Left lung (tissue), 14 donors: ENCODE measurements at places on chromosomes 4 and X. TPM values are rescaled to one million over a fixed set of nuclear protein-coding genes. Genes with fewer than 3 reads are reported as not detected.

- DNase-seq = no peak
These were observed 3.2 kb upstream of the KLF8 start for GRCh38 chrX:56228914-56229313.

- no peak for DNase-seq
These were observed 5.6 kb downstream of the PCDH10 start for GRCh38 chr4:133154725-133155124.

Gene PROM1
- not detected for total RNA-seq

Gene PHKA2
- total RNA-seq = 30.2 TPM

Gene SSX3
- not detected for total RNA-seq
